CD4-positive, alpha-beta T cell treated with Interleukin-17A for 4 hours (primary cell): ENCODE measurements at places on chromosomes 13 and 19.

GRCh38 chr13:36820222-36820621, 1.2 kb downstream of the RFXAP start:
- no peak for DNase-seq

- no peak for DNase-seq
Observed at GRCh38 chr19:18685597-18686190, 2.2 kb downstream of the CRTC1 start.

GRCh38 chr19:40165362-40165937, 25.8 kb upstream of the MAP3K10 start:
- peak; percentile 76 for DNase-seq

DNA sequence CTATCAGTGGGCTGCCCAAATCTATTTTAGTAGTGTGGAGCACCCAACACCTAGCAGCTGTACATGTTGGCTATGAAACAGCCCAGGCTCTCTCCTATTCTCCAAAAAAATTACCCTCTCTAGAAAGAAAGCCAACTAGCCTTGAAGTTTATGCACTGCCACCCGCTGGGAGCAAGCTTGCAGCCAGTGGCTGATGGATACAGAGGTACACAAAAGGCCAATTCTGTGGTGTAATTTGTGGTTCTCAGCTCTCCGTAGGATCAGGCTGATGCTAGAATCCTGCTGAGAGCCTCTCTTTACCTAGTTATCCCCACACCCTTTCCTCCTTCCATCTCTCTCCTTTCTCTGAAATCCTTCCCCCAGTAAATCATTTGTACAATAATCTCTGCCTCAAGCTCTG, 1120.7 kb downstream of the DIAPH3 start:
- DNase-seq, result no peak

GRCh38 chr19:18785179-18786124, 5.7 kb downstream of the COMP start:
- DNase-seq, result peak; percentile 72

DNA sequence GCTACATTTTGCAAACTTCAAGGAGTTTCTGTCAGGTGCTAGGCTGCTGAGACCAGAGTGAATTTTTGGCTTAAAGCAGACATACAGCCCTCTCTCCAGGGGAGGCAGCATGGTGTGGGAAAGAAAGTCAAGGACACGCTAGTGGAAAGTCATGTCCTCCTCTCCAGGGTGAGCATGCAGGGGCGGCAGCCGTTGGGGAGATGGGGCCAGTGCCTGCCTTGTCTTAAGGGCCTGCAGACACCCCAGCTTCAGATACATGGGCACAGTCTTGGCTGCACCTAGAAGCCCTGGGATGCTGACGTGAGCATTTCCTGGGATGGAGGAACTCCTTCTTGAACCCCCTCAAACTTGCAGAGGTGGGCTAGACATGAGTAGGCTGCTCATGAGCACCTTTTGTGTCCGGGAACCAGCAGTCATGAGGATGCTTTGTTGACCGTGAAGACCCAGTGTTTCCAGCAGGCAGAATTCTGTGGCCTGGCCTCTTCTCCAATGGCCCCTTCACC, 43.3 kb upstream of the PEPD start:
- DNase-seq, result no peak

GRCh38 chr19:50008532-50008931, 16.6 kb downstream of the VRK3 start:
- no peak for DNase-seq

DNA sequence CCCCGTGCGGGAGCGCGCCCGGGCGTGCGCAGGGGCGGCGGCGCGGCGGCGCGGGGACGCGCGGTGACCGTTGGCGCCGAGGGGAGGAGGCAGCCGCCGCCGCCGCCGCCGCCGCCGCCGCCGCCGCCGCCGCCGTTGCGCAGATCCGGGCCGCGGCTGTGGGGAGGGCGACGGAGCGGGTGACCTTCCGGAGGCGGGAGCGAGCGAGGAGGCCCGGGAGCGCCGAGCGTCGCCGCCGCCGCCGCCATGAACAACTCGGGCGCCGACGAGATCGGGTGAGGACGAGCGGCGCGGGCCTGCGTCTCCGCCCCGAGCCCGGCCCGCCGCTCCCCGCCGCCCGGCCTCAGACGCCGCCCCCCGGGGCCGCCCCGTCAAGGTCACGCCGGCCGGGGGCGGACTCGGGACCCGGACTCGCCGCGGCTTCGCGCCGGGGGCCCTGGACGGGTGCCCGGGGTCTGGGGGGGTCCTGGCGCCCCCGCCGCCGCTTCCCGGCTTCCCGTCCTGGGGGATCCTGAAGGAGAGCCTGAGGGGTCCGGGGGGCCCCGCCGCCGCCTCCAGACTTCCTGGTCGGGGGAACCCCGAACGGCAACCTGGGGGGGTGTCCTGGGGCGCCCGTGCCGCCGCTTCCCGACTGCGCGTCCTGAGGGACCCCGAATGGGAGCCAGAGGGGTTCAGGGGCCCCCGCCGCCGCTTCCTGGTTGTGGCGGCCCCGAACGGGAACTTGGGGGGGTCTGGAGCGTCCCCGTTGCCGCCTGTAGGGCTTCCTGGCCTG, at the start of gene DAZAP1:
Gene DAZAP1, plus strand, starts transcription at position 59 of the 772 bp plus-strand sequence. Its CDS starts 188 bp downstream, at position 247.
- peak; percentile 42 for DNase-seq

GRCh38 chr13:79501538-79502232, 20.7 kb downstream of the NDFIP2 start:
- DNase-seq, result no peak

DNA sequence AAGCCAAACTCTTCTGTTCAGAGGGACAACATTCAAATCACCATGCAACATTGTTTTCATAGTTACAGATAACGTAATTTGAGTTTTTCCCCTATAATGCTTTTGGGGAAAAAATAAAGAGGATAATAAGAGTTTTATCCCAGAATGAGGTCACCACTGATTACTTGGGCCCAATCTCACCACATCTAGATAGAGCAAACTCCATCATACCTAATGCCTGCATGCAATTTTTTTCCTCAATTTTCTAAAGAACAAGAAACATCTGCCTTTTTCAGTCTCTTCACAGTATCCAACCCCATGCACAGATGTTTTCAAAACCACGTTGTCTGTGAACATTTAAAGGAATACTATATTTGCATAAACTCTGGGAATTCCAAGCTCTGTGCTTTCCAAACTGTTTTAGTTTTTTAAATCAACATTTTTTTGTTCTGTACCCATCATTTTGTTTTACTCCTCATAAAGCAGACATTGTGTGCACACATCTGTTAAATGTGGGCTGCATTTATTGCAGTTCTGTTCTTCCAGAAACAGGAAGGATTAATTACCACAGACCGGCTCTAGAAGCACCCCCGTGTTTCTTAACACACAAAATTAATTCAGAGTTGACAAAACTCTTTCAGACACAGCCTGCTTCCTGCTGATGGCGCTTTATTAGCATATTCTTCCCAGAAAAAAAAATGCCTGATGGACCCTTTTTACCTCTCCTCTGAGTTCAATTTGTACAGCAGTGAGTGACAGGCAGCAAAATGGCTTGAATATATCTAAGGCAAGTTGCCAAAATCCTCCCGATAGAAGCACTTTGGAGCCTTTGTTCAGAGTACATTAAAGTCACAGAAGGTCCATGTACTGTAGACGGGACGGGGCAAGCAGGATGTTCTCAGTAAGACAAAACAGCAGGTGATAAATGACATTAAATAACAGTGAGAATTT, 1171.9 kb downstream of the EFNB2 start:
- DNase-seq, result no peak

DNA sequence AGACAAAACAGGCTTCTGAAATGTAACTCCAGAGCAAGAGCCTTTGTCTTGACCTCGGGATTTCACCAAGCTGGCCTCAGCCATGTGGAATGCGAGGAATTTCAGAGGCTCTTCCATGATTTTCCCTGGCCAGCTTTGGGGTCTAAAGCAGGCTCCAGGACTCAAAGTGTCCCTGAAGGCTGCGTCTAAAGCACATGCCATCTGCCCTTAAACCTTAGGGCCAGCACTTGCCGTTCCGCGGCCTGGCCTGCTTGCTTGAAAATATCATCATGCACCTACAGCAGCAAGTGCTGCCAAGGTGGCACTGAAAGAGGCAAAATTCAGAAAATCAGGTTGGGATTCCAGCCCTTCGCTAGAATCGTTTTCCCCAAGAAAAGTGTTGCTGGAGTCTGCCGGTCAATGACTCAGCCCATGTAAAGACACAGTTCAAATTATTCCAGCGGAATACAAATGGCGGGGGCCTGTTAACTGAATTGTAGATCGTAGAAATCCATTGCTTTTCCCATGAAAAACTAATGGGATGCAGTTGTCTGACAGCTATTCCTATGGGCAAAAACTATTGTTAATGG, 105.7 kb upstream of the RAP2A start:
- DNase-seq, result no peak

DNA sequence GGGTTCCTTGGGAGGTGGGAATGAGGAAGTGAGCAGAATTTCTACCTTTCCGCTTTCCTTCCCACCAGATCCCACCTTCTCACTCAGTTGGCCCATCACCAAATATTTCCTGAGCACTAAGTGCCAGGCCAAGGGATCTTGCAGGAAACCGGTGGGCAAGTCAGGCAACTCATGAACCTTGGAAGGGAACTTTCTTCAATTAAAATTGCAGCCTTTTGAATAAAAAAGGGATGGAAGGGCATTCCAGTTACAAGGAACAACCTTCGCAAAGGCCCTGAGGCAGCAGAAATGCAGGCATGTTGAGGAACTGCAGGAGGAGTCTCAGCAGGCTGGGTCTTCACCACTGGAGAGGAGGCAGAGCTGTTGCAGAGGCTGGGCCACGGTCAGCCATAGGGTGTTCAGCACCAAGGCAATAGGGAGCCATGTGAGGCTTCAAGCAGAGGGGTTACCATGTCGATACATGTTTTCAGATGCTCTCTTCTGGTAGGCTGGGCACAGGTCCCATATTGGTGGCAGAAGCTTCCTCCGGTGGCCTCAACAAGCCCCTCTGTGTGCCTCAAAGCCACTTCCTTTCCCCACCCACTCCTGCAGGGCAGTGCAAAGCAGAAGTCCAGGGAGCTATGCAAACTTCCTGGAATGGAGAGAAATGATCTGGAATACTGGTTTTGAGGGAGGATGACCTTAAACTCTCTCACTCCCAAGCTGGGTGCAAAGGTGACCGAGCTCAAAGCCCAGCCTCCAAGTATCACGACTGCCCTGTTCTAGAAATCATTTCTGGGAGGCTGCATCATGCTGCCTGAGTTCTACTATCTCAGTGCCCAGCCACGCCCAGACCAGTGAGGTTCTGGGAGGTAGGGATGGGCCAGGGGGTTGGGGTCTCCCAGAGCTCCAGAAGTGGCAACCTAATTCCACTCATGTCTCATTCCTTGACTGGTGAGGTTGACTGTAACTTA, at the start of gene FUT6:
Gene FUT6, minus strand, starts transcription at position 638 of the 953 bp plus-strand sequence. CDS start 7,135 bp downstream, outside the sequence.
- no peak for DNase-seq

DNA sequence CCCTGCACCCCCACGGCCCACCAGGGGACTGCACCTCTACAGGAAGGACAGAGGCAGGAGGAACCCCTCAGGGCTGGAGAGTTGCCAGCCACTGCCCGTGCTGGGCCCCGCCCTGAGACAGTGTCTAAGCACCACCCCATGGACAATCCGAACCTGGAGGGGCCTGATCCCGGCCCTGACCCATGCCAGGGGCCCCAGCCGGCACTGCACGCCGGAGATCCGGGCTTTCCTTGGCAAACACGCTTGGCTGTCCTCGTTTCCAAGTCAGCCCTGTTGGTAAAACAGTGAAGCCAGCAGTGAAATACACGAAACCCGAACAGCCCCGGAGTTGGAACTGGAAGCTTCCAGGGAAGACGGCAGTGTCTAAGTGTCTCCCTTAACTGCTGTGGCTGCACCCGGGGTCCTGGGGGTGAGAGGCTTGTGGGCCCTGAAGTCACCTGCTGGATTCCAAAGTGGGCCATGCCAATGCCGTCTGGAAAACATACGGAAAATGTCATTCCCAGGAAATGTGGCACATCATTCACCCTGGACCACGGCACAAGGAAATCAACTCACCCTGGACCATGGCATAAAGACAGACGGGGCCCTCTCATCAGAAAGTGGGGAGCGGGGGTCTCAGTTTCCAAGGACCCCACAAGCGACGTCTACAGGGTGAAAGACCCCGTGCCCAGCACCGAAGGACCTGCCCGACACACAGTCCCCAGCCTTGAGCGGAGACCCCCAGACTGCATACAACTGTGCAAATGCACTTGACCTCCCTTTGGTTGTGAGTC, 30.9 kb downstream of the RASA3 start:
- no peak for DNase-seq

GRCh38 chr13:82898586-82898985, 983.7 kb downstream of the SLITRK1 start:
- DNase-seq, result no peak

- DNase-seq, result peak; percentile 95
Observed at GRCh38 chr19:51366389-51367254, 434 bp upstream of the ETFB start.

DNA sequence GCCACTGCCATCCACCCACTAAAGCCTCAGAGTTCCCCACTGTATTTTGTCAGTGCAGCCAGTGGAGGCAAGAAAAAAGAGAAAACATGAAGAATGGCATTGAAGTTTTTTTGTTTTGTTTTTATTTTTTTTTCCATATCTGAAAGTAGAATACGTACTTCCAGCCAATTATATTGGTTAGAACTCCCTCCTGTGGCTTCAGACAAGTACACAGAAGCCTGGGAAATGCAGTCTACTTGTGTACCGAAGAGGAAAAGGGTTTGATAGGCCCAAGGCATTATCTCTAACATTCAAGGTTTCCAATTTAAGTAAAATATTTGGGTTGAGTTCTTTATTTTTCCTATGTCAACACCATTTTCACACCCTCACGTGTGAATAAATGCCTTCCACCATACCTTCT, 696.2 kb upstream of the GPC6 start:
- DNase-seq, result no peak

GRCh38 chr13:109166804-109167203, 537.4 kb downstream of the MYO16 start:
- no peak for DNase-seq

DNA sequence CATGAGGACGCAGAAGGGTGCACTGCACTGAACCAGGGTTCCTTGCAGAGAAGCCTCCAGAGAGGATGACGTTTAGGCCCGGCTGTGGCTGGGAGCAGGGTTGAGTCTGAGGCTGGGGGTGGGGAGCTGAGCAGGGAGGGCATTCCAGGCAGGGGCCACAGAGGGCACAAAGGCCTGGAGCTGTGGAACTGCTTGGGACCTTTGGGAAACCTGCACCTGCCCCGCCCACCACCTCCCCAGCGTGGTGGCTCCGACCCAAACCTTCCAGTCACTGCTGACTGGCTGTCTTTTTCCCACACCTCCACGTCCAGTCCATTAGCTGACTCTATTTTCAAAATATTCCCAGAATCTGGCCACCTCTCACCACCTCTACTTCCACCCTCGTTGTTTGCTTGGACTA, 4.9 kb upstream of the LMTK3 start:
- no peak for DNase-seq

DNA sequence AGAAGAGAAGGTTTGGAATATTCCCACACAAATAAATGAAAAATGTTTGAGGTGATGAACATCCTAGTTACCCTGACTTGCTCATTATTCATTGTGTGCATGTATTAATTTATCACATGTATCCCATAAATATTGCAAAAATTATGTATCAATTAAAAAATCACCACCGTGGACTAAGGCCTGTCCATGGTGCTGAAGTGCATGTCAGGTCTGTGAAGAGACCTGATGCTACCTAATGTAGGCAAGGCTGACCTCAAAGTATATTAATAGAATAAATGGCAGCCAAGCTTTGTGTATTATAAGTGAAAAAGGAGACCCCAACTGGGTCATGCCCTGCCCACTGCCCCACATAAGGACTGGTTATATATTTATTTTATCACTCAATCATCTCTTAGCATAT, 34.4 kb upstream of the ZNF835 start:
- no peak for DNase-seq
